Stimulated activated naive B cell treated with anti-CD40 and anti-IgM and Interleukin-4, amounts not matched to agents 10 μg/mL and 1 μg/mL and 100 μg/mL, for 72 hours (primary cell): ENCODE measurements at places on chromosomes 4 and X.

DNA sequence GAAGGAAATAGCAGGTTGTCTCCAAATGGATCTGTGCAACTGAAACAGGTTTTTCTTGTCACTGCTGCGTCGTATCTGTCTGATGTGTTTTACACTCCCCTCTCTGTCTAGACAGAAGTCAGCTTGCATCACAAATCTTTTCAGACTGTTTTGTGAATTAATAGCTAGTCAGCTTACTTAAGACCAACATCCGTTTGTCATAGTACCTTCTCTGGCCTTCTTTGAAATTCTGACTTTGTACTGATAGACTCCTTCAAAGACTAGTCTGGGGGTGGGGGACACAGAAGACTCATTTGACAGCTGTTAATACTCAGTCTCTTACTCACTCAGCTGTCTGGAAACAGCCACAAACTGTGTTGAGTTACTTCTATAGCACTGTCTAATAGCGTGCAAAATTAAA is 197.8 kb downstream of the PALLD start:
- no peak for DNase-seq

- no peak for DNase-seq
These were observed 23.9 kb upstream of the TMEM192 start for GRCh38 chr4:165136529-165136928.

- no peak for DNase-seq
These were observed 92.2 kb upstream of the PGRMC2 start for GRCh38 chr4:128379860-128380259.

- no peak for DNase-seq
These were observed 42.7 kb downstream of the TMEM156 start for GRCh38 chr4:38989487-38989886.

- DNase-seq: no peak
These were observed 34.6 kb downstream of the COX18 start for GRCh38 chr4:73034896-73035295.
